ENCODE measurements at places on chromosomes 13 and 19.

DNA sequence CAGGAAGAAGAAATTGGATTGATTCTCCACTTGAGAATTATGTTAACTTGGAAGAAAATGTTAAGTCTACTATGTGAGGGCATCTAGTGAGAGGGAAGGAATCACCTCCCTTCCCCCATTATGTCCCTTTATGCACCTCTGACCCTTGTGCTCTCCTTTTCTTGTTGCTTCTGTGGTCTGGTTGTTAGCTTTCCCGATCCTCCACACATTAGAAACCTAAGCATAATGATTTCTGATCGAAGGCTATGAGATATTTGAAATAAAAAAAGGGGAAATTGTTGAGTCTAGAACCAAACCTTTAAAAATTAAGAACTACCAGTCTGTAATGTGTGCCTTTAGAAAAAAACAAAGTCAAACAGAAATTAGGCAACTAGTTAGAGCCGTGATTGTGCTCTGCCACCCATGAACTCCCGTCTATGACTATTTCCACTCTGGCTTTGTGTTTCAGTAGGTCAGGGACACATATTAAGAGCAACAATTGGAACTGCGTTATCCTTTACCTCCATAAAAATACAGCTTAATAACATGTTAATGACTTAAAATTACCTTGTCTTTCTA is 463 bp upstream of the GPC6 start:
- no peak for DNase-seq

- DNase-seq = no peak
Observed at GRCh38 chr13:46382224-46382623, 4.8 kb downstream of the RUBCNL start.

GRCh38 chr19:51372649-51373504 is at the start of gene NKG7:
Gene NKG7, minus strand, starts transcription at chr19:51372654. Its CDS starts 119 bp downstream, at chr19:51372535.
- DNase-seq = no peak

DNA sequence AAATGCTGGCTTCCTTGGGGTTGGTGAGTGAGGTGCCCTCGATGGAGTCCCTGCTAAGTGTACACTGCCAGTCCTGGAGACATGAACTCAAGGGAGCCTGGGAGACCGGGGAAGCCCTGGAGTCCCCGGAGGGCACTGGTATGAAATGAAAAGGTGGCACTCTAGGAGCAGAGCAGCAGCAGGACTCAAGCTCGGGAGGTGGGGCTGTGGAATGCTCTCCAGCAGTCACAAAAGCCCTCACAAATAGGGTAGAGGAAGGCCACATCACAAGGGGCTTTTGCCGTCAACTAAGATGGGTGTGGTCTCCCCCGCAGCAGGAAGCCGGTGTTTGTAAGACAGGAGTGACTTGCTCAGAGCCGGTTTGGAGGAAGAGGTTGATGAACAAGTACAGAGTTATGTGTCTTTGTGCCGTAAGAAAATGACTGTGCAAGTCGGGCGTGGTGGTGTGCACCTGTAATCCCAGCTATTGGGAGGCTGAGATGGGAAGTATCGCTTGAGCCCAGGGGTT is 19.3 kb downstream of the CCNE1 start:
- DNase-seq = no peak

- no peak for DNase-seq
Observed at GRCh38 chr19:15173746-15174404, 26.9 kb downstream of the NOTCH3 start.

GRCh38 chr19:56098731-56099568 is 22.1 kb downstream of the ZNF787 start:
- no peak for DNase-seq

GRCh38 chr13:106246666-106247188 is 288.7 kb downstream of the EFNB2 start:
- no peak for DNase-seq

- DNase-seq = no peak
Observed at GRCh38 chr19:40282209-40282580, 3.0 kb downstream of the AKT2 start.

DNA sequence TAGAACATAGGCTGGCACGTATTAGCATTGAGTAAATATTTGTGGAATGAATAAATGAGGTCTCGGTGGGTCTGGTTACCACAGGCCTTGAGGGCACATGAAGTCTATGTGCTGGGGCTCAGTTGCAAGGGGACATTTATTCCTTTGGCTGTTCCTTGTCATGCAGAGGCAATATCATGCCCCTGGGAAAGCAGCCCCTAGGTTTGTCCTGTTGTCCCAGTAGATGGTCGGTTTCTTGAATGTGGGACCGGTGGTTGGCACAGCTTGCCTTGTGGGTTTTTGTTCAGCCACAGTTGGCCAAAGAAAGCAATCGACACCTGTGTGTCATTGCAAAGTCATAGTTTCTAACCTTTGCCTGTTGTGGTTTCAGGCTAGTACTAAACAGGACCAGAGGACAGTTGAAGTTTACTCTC is 24.7 kb upstream of the GPR183 start:
- DNase-seq = no peak

GRCh38 chr19:51507192-51507591 is 5.6 kb upstream of the SIGLEC12 start:
- no peak for DNase-seq

DNA sequence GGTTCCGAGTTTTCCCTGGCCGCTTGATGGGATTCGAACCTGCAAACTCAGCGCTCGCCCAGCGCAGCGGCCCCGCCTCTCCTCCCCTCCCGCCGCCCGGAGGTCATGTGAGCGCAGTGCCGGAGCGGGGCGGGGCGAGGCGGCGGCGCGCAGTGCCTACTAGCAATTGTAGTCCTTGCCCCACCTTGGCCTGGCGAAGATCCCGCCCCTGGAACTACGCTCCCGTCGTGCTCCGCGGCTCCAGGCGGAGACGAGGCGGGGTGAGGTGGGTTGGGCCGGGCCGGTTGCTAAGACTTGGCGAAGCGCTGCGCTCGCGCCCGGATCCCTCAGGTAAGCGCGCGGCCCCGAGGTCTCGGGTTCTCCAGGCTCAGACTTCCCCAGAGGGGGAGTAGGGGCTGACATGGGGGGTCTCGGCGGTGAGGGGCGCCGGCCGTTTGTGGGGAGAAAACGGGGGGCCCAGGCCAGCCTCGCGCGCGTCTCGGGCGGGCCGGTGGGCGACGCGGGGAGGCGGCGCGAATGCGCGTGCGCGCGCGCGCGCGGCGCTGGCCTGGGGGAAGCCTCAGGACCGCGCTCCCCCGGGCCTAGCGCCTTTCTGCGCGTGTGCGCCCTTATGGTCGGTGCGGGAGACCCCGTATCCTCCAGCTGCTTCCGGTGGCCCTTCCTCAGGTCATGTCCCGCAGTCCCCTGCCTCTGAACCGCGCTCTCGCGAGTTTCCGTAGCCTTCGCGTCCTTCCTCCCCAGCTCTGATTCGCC is at the start of the genes ADAT3 and SCAMP4:
TSS of gene ADAT3 (plus strand) at position 290 of the 753 bp plus-strand sequence. CDS start 6,649 bp downstream, outside the sequence.
TSS of gene SCAMP4 (plus strand) at position 290 of the 753 bp plus-strand sequence. CDS start 9,621 bp downstream, outside the sequence.
- DNase-seq = peak; percentile 100

DNA sequence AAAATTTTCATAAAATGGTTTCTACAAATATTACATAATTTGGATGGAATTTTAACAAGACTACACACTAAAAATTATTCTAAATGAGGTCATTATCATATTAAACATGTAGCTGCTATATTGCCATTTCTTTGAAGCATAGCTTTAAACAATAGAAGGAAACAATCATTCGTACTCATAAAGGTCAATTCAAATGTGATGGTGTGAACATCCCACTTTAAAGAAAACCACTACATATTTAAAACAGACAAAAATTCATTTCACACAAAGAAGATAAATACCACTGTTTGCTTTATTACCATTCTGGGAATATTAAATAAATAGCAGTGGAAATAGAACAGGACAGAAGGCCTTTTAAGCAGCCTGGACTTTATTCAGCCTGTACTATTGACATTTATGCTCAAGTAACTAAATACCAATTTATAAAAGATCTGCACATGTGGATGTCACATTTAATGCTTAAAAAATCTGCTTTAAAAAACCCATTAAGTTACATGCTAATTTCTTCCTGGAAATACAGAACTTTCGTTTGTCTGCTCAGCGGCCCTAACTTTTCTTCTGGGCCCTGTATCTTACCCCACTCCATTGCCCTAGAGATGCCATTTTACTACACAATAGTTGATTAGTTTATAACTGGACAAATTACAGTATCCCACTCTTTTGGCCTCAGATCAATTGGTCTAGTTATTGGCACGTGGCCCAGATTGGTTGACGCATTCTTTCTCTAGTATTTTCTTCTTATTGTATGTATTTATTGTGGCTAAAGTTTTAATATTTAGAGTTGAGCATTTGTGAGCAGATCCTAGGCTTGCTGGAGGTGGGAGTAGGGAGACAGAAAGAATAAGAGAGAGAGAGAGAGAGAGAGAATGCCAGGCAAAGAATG is 215.1 kb upstream of the SPRY2 start:
- no peak for DNase-seq

GRCh38 chr19:49113762-49114629 is at the start of gene LIN7B:
Gene LIN7B, plus strand, starts transcription at chr19:49114370. Its CDS starts 35 bp downstream, at chr19:49114405.
- DNase-seq = peak; percentile 84

- peak; percentile 15 for DNase-seq
Observed at GRCh38 chr19:30046522-30046921, 104.5 kb downstream of the URI1 start.

GRCh38 chr13:40102854-40103253 is 447.4 kb downstream of the COG6 start:
- DNase-seq = no peak

DNA sequence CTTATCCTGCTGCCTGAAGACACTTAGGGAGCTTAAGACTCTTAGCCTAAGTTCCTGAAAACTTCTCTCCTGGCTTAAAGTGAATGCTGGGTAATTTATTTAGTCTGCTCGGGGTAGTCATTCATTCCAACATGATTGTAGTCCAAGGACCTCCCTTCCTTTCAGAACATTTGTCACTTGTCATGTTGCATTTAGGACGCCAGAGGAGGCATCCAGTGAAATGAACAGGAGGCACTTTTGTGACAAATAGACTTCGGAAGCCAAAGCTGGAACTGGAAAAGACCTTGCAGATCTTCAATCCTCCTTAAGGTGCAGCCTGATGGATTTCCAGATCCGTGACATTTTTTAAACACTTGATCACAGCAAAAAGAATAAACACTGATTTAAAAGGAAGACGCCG is 95.1 kb downstream of the DNAJC15 start:
- DNase-seq = no peak

DNA sequence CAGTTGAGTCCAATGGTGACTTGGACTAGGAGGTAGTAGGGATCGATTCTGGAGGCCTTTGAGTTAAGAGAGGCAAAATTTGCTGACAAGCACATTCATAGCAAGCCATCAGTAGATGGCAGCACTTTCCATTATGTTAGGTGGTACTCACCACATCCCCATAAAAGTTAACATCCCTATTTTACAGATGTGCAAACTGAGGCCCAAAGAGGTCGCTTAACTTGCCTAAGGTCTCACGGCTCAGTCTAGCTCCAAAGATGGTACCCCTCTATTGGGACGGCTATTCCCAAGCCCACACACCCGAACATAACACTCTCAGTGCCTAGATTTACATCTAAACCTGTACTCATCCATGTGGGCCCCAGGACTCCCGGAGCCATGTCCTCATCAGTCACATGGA is 21.5 kb upstream of the FOSB start:
- DNase-seq = no peak

- no peak for DNase-seq
Observed at GRCh38 chr13:28750187-28751045, 31.6 kb upstream of the SLC46A3 start.

- DNase-seq = peak; percentile 40
Observed at GRCh38 chr19:3968556-3969434, 2.1 kb downstream of the DAPK3 start.

- no peak for DNase-seq
Observed at GRCh38 chr13:32124743-32125142, 93.2 kb downstream of the FRY start.

- DNase-seq = no peak
Observed at GRCh38 chr13:23956106-23956505, 58.8 kb upstream of the C1QTNF9B start.
